ENCODE measurements at places on chromosomes 11 and 22.

DNA sequence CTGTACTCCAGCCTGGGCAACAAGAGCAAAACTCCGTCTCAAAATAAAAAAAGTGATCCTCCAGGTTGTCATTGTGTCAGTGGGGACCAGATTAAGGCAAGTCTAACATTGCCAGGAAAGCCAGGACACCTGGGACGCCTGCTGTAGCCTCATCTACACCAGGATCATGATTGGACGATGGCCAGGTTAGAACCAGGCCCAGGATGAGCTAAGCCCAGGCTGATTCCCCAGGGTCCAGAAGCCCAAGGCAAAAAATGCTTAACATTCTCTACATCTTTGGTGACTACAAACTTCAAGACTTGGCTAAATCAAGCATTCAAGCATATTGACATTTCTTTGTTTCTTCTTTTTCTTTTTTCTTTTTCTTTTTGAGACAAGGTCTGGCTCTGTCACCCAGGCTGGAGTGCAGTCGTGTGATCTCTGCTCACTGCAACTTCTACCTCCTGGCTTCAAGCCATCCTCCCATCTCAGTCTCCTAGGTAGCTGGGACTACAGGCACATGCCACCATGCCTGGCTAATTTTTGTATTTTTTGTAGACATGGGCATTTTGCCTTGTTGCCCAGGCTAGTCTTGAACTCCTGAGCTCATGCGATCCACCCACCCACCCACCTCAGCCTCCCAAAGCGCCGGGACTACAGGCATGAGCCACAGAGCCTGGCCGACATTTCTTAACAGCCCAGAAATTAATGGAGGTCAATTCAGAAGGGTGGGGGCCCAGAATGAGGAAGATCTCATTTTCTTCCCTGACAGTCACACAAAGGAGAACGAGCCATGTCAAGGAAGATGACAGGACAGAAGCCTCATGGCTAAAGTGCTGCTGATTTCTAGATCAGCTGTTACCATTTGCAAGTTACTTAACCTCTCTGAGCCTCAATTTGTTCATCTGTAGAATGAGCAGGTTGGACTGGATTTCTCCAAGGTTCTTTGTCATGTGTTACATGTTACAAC lies 12.5 kb upstream of the PTPRJ start:
- DNase-seq = no peak

DNA sequence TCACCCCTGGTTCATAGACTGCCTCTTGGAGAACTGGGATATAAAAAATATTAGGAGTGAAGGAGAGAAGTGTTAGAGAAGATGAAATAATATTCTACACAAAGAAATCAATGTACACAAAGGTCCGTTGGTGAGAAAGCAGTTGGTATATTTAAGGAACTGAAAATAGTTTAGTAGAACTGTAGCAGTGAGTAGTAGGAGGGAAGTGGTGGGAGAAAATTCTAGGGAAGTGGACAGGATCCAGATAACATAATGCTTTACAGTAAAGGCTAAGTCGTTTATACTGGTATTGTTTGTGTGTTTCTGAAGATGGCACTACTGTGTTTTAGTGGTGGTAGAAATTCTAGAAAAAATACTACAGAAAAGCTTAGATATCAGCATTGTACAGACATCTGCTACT lies 120.8 kb upstream of the CHORDC1 start:
- DNase-seq = no peak

DNA sequence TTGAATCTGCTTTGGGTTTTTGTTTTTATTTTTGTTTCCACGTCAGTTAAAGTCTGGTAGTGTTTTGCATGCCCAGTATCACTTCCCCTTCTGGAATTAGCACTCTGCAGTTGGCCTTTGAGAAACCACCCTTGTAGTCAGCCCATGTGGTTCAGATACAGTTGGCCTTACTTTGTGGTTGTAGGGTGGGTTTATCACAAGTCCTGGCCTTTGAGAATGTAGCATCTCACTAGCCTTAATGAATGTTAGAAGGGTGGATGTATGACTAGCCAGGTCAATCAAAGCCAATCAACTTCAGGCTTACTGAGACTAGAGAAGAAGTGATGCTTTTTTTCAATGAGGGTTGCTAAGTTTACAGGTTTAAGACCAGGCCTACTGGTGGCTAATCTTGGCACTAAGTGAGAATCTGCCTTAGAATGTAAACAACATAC lies 19.8 kb downstream of the ARL14EP start:
- no peak for DNase-seq

DNA sequence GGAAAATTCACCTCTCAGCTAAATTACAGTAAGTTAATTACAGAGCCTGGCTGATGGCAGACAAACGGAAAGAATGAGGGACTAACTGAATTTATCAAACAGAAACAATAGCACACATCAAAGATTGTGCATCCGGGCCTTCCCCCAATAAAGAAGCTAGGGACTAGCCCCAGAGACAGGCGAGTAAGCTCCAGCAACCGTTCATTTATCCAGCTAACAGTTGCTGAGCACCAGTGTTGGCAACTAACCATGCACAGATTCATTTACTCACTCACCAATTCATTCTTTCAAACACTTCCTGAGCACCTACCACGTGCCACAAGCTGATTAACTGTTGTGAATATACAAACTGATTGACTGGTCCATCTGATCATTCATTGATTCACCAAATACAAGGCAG lies 51.2 kb downstream of the SMCO4 start:
- DNase-seq = no peak

DNA sequence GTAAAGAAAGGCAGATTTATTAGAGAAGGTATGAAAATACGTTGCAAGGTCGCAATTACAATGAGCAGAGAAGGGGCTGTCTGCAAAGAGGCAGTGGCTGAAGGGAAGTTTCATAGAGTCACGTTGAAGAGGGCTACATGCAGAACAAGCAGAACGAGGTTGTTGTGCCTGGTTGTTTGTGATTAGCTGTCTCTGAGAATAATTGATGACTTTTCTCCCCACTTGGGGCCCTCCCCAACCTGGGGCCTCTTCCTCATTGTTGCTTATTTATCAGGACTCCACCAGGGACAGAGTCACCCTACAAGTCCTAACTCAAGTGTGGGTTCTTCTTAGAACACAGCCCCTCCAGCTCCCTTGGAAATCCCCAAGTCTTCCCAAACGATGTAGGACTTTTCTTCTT lies 29.1 kb downstream of the CSF2RB start:
- DNase-seq = no peak

DNA sequence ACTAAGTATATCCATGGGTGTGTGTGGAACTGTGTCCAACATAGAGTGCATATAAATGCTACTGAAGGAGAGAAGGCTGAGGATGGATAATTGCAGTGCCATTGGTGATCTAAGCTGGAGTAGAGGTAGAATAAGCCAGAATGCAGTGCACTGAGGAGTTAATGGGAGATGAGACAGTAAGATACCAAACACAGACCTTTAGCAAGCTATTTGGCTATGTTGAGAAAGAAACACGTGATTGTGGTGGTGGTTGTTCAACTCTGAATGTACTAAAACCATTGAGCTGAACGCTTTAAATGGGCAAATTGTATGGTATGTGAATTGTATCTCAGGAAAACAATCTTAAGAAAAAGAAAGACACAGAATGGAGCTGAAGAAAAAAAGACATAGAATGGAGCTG lies 22.8 kb downstream of the JAML start:
- no peak for DNase-seq

DNA sequence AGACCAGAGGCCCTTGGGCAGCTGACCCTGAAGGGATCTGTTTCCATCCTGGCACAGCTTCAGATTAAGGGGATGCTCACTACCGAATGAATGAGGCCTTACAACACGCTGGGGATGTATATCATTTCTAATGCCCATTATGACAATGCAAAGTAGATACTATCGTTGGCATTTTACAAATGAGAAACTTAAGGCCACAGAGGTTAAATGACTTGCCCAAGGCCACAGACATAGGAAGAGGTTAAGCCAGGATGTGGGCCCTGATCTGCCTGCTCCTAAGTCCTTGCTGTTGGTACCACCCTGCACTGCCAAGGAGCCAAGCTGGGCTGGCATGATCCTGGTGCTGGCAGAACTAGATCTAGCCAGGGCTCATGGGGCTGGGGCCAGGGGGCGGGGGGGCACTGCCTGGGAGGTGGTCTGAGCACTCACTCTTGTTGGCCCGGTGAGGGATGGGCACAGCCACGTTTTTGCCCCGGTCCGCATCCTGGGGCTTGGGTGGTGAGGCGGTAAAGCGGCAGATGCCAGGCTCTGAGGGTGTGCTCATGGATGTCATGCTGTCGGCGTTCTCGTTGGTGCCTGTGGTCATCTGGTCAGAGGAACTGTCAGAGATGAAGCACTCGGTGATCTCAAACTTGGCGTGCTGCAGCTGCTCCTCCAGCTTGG lies 102.8 kb downstream of the CEP164 start:
- DNase-seq = no peak
